Psoas muscle (tissue), 8 donors: ENCODE measurements at places on chromosomes 3 and 15. TPM values are rescaled to one million over a fixed set of nuclear protein-coding genes. Genes with fewer than 3 reads are reported as not detected.
A peak's percentile ranks its signal among the peaks of the same experiment; 100 is the strongest.

DNA sequence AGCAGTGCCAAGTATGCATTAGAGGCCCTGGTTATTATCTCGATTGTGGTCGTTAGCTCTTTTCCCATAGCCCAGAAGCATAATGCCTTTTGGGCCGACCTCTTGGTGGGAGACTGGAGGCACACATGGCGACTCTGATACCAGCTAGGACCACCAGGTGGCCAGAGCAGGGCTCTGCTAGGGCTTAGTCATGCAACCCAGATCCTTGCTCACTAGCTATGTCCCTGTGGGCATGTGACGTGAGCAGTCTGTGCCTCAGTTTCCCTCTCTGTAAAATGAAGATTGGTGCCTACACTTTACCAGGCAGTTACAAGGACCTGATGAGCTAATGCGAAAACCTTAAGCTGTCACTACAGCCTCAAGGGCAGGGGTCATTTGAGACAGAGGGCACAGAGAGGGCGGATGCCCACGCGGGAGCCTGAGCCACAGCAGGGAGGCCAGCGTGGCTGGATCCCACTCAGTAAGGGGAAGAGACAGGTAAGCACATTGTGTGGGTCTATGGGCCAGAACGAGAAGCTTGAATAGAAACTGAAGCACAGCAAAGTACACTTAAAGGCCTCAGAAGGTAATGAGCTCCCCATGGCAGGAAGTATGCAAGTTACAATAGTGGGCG is 8.8 kb downstream of the KLF15 start:
- peaks cover 58% of the 10 kb centered on the region for H3K4me1 ChIP-seq
- no peak overlapping the region for H3K4me3 ChIP-seq
- no peaks in the 10 kb centered on the region for H3K27me3 ChIP-seq
- DNase-seq, result peak; percentile 11
- no peaks in the 10 kb centered on the region for H3K36me3 ChIP-seq
- H3K27ac ChIP-seq, result no peak overlapping the region

DNA sequence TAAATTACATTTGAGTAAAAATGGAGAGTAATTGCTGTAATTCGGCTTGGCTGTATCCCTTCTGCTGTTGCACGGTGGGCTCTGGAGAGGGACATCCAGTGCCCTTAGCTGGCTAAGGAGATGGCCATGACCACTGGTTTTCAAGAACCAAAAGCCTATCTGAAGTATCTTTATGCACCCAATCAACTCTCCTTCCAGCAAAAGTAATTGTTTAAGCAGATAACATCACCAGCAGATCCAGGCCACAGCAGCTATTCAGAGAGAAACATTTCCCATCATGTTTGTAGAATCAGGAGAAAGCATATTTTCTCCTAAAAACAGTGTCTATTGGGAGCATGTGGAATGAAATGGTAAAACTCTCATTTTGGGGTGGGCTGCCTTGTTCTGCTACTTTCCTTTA is 514.5 kb upstream of the RGMA start:
- peaks cover 1% of the 10 kb centered on the region for H3K4me1 ChIP-seq
- H3K4me3 ChIP-seq, result no peak overlapping the region
- H3K27ac ChIP-seq, result no peak overlapping the region
- no peak for DNase-seq

GRCh38 chr3:172257648-172258400 is 190.4 kb downstream of the GHSR start:
- DNase-seq, result no peak
- peaks cover 3% of the 10 kb centered on the region for H3K36me3 ChIP-seq
- H3K27ac ChIP-seq, result peak overlapping the region; percentile 62
- H3K4me1 ChIP-seq, result peaks cover 52% of the 10 kb centered on the region
- no peaks in the 10 kb centered on the region for H3K27me3 ChIP-seq

DNA sequence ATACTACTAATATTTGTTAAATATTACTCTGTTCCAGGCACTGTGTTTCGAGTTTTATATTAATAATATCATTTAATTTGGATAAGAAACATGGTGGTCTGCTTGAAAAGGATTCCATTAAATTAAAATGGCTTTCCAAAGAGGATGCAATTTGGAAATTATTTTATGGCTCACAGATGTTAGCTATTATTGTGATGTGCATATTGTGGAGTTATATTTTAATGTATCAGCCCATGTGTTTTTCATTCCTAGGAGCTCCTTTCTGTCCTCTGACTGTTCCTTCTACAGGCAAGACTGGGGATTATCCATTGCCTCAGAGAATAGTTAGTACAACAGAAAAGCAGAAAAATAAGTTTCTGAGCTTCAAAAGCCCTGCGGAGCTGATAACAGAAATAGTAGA is 376.7 kb upstream of the PDZRN3 start:
- no peak overlapping the region for H3K4me3 ChIP-seq
- H3K27me3 ChIP-seq, result no peaks in the 10 kb centered on the region
- DNase-seq, result no peak
- no peaks in the 10 kb centered on the region for H3K4me1 ChIP-seq
- no peaks in the 10 kb centered on the region for H3K36me3 ChIP-seq

DNA sequence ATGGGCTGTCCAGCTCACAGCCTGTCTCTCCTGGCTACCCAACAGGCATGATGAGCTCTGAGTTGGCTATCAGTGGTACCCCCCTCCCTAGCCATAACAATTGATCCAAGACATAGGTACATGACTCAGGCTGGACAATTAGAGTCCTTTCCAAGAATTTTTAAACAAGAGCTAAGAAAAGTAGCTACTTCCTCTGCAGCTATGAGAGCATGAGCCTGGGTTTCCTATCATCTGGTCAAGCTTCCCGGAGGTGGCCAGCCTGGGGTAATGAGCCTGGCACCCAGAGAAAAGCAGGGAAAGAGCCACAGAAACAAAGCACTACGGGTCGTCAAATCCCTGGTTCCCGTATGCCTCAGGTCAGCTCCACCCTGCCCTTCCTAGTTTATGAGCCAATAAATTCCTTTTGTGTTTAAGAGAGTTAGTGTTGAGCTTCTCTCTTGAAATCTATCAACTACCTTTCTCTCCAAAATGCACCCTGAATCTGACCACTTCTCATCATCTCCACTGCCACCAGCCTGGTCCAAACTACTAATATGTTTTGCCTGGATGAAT is 2.3 kb upstream of the SLC51B start:
- no peaks in the 10 kb centered on the region for H3K27me3 ChIP-seq
- H3K4me1 ChIP-seq, result peaks cover 14% of the 10 kb centered on the region
- DNase-seq, result no peak

- H3K27ac ChIP-seq, result no peak overlapping the region
- no peak for DNase-seq
- H3K4me1 ChIP-seq, result no peaks in the 10 kb centered on the region
- no peaks in the 10 kb centered on the region for H3K27me3 ChIP-seq
- no peaks in the 10 kb centered on the region for H3K36me3 ChIP-seq
- H3K4me3 ChIP-seq, result no peak overlapping the region
These were observed 221.4 kb upstream of the SUCLG2 start for GRCh38 chr3:67875858-67876257.

DNA sequence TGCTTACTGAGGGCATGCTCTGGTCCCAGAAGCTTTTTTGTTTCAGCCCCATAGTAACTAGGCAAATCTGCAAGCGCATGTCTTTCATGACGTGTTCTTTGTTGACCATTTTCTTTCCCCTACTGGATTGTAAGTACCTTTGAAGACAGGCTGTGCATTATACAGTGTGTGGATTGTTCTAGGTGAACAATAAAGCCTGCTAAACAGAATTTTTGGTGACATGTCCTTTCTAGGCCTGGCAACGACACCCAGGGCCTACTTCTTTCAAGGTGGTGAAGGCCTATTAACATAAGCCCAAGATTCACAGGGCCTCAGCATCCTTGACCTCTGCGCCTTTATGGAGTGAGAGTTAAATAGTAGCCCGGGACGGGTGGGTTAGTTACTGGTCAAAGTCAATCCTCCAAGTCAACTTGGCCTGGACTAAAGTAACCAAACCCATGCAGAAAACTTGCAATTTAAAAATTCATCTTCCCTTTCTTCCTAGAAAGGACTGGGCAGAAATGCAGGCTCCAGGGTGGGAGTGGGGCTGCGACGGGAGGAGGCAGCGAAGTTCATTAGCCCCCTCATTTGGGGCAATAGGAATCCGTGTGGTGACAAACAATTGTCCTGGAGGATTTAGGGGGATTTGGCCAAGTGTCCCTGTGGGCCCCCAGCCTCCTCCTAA is 37.6 kb upstream of the TRIM71 start:
- peak overlapping the region; percentile 81 for H3K4me3 ChIP-seq
- H3K27ac ChIP-seq, result no peak overlapping the region
- H3K27me3 ChIP-seq, result no peaks in the 10 kb centered on the region
- H3K36me3 ChIP-seq, result peaks cover 6% of the 10 kb centered on the region

DNA sequence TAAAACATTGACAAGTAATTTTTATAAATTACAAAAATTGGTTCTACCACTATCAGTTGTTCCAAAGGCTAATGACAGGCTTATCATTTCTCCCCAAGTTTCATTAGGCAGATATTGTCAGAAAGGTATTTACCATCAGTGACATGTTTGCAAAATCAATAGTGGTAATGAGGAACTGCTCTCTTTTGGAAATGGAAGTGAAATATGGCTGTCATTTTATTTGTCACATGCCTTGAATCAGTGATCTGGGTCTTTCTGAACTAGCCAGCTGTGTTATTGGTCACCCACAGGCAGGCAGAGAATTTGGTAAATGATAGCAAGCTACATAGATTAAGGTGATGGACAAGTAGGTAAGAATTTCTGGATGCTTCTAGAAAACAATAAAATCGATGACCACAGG is 268.0 kb upstream of the ARHGEF26 start:
- no peak overlapping the region for H3K4me3 ChIP-seq
- no peaks in the 10 kb centered on the region for H3K4me1 ChIP-seq
- H3K27me3 ChIP-seq, result no peaks in the 10 kb centered on the region

GRCh38 chr15:38460543-38460942 is 6.6 kb downstream of the FAM98B start:
- H3K27ac ChIP-seq, result no peak overlapping the region
- no peaks in the 10 kb centered on the region for H3K27me3 ChIP-seq
- H3K4me1 ChIP-seq, result peaks cover 17% of the 10 kb centered on the region
- no peak overlapping the region for H3K4me3 ChIP-seq
- no peaks in the 10 kb centered on the region for H3K36me3 ChIP-seq
- DNase-seq, result no peak

DNA sequence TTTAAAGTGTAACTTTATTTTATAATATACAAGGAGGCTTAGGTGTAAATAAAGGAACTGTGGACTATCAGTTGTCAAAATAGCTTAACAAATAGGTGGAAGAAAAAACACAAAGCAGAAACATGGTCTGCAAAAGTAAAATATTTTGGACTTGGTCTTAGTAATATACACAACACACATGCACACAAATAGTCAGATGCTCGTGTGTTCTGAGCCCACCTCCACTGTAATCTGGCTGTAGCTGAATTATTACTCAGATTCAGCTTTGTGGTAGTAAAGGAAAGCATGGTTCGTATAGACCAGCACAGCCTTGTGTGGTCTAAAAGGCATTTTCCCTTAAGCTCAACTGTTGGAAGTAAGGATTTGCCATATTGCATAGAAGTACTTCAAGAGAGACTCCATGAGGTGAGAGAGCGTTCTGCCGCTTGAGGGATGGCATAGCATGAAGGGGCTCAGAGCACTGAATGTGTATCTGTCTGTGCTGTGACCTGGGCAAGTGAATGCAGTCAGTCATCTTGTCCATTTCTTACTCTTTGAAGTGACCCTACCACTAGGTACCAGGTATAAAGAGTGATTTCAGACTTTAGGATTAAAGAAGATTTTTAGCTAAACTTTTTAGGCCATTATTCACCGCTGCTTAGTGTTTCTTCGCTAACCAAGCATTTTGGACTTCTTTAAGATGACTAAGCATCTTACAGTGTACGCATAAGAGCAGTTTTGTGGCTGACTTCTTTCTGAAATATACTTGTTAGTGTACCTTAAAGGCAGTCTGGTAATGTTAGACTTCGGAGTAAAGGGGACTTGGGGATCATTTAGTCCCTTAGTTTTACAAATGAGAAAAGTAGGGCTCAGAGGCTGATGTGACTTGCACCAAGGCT is 15.2 kb downstream of the TPM1 start:
- peaks cover 29% of the 10 kb centered on the region for H3K36me3 ChIP-seq
- no peak for DNase-seq
- peak overlapping the region; percentile 94 for H3K27ac ChIP-seq
- H3K4me3 ChIP-seq, result no peak overlapping the region
- H3K4me1 ChIP-seq, result peaks cover 51% of the 10 kb centered on the region
- no peaks in the 10 kb centered on the region for H3K27me3 ChIP-seq

- no peaks in the 10 kb centered on the region for H3K27me3 ChIP-seq
- no peaks in the 10 kb centered on the region for H3K36me3 ChIP-seq
- no peak for DNase-seq
- peak overlapping the region; percentile 60 for H3K27ac ChIP-seq
- H3K4me1 ChIP-seq, result peaks cover 4% of the 10 kb centered on the region
- peak overlapping the region; percentile 71 for H3K4me3 ChIP-seq
These were observed 4.3 kb downstream of the PTH1R start for GRCh38 chr3:46881596-46882376.

DNA sequence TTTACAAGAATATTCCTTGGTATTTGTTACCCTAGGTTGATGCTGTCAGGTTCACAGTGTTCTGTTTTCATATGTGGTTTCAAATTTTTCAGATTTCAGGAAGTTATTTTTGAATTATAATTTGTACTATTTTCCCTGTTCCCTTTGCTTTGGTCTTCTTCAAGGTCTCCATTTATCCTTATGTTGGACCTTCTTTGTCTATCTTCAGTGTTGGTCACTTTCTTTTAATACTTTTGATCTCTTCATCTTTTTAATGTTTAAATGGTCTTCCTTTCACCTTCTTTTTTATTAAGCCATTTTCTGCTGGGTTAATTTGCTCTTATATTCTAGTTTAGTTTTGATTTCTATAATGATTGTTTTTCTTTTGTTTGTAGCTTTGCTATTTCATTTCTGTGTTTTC is 61.3 kb downstream of the KLHL25 start:
- H3K27ac ChIP-seq, result no peak overlapping the region
- no peaks in the 10 kb centered on the region for H3K4me1 ChIP-seq
- H3K4me3 ChIP-seq, result no peak overlapping the region
- DNase-seq, result no peak

The SQOR gene
- polyA plus RNA-seq, result 67.6 TPM

The LSAMP gene
- polyA plus RNA-seq, result not detected

The HACD3 gene
- 3.7 TPM for polyA plus RNA-seq

The SLC28A2 gene
- 0.01 TPM for polyA plus RNA-seq

The GOLGA6L4 gene
- 0.39 TPM for polyA plus RNA-seq

The DCUN1D1 gene
- 11.6 TPM for polyA plus RNA-seq
